ENCODE measurements at places on chromosomes 5 and 9.

- DNase-seq, result no peak
Measured at GRCh38 chr9:125360601-125361000, 99.0 kb downstream of the GAPVD1 start.

DNA sequence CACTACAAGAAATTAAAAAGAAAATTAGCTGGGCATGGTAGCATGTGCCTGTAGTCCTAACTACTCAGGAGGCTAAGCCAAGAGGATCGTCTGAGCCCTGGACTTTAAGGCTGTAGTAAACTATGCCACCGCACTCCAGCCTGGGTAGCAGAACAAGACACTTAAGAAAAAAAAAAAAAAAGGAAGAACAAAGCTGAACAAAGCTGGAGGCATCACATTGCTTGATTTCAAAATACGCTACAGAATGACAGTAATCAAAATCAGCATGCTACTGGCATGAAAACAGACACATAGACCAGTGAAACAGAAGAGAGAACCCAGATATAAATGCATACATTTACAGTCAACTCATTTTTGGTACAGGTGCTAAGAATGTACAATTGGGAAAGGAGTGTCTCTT is 14.5 kb upstream of the OTULIN start:
- DNase-seq, result no peak

DNA sequence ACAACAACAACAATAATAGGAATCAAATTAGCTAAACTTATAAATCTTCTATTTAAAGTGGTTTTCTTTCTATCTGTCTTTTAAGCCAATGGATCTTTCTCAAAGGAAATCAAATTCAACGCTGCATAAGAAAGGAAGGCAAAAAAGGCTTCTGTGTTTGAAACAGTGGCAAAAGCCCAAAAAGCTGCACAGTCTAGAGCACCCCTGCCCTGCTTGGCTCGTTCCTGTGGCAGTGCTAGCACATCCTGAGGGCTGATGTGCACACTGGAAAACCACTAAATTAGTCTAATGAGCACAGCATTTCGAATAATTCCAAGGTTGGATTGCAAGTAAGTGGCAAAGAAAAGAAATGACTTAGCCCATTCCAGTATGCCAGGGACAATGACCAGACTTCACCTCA is 80.7 kb downstream of the AP3B1 start:
- DNase-seq, result no peak

DNA sequence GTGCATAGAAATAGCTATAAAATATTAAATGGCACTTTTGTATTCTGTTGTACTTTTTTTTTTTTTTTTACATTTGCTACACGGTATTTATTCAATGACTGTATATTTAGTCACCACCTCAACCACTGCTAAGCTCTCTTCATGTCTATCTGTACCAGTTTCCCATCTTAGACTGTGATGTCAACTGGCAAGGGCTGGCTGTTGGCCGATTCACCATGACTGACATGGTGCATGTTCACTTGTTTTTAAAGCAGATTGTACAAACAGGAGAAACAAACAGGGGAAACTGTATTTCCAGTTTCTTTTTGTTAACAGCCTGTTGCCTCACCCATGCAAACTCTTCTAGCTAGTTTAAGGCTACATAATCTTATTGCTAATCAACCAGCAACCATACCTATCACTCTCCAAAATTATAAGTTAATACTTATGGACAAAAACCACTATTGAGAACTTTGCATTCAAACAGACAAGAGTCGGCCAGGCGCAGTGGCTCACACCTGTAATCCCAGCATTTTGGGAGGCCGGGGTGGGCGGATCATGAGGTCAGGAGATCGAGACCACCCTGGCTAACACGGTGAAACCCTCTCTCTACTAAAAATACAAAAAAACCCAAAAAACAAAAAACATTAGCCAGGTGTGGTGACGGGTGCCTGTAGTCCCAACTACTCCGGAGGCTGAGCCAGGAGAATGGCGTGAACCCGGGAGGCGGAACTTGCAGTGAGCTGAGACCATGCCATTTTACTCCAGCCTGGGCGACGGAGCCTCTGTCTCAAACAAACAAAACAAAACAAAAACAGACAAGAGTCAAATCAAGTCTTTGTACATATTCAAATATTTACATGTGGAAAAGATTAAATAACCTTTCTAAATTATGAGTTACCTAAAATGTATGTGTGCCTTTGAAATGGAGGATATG is 13.2 kb downstream of the ZFAND5 start:
- DNase-seq, result no peak

Data from hematopoietic multipotent progenitor cell (in vitro differentiated cells).